ENCODE measurements at places on chromosomes 5 and 9.

DNA sequence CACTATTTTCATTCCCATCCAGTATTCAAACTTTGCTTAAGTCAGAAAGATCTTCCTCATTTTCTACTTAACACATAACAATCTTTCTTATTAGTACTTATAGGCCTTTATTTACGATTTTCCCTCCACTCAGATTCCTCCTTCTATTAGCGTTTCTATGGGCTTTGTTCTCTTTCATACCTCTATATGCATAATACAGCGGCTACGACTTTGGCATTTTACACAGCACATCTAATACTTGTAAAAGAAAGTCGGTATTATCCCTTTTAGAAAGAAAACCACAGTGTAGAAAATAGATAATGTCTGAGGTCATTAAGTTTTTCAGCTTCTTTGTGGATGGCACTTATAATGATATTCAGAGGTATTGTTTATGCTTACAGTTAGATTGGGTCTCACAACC is 8.4 kb downstream of the RBM18 start:
- DNase-seq, result no peak

GRCh38 chr9:129946246-129946995 is 96.6 kb downstream of the FNBP1 start:
- no peak for DNase-seq

- no peak for DNase-seq
Observed at GRCh38 chr5:39433848-39434247, 9.1 kb upstream of the DAB2 start.

DNA sequence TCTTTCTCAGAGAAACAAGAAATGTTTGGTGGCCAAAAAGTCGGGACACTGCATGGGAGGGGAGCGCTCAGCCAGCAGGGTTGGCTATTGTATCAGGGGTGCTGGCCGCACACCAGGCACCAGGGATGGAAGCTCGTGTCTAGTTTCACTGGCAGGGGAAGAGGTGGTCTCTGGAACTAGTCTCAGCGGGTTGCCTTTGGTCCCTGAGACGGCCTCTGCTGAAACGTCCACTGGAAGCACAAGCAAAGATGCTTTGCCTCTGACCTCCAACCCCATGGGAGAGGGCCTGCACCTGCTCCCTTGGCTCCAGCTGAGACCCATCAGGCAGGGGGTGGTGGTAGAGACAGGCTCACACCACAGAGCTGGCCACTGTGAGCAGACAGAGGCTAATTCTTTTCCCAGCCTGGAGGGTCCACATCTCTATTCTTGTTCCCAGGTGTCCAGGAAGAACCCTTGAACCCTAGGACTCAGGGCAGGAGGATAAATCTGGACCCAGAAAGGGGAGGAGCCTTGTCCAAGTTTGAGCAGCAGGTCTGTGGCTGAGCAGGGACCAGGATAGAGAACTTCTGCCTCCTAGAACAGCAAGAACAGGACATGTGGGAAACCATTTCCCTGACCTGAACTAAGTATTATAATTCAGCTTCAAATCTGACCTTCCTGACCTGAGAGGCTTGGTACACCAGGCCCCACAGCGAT is 102.6 kb downstream of the RGS3 start:
- no peak for DNase-seq

Measured in kidney capillary endothelial cell (primary cell).